Cardiac septum (tissue), 1 donor: ENCODE measurements at places on chromosomes 12 and 14. TPM values are rescaled to one million over a fixed set of nuclear protein-coding genes. Genes with fewer than 3 reads are reported as not detected.

GRCh38 chr14:78383060-78383459 is 212.9 kb downstream of the NRXN3 start:
- DNase-seq, result no peak

- peak; percentile 95 for DNase-seq
These were observed at the start of gene LARP4 for GRCh38 chr12:50400638-50401499. Gene LARP4, plus strand, starts transcription at chr12:50400885. Its CDS starts 126 bp downstream, at chr12:50401011.

- no peak for DNase-seq
These were observed 158.7 kb downstream of the METTL25 start for GRCh38 chr12:82517027-82517426.

DNA sequence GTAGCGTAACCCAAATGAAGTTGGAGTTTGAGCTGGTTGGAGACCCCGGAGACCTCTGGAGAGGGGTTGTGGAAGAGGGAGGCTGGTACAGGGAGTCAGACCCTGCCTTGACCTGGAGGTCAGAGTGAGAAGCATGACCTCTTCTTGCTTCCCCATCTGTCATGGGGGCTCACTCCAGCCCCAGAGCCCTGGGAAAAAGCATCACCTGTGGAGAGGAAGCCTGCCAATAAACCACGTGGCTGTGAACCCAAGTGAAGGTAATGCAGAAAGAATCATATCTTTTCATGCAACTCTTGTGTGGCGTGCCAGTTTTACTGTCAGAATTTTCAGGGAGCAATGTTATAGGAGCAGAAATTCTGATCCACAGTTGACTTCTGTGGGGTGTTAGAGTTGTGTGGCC is 178.5 kb upstream of the PRICKLE1 start:
- DNase-seq, result no peak

GRCh38 chr12:105318651-105319483 is 11.6 kb upstream of the C12orf75 start:
- no peak for DNase-seq

- DNase-seq, result no peak
These were observed 274.7 kb downstream of the ZFP36L1 start for GRCh38 chr14:68518166-68518565.

GRCh38 chr12:26001530-26001929 is 43.0 kb downstream of the RASSF8 start:
- no peak for DNase-seq

- no peak for DNase-seq
These were observed 8.1 kb upstream of the CMAS start for GRCh38 chr12:22037947-22038346.

GRCh38 chr14:103854017-103854808 is 6.8 kb upstream of the PPP1R13B start:
- no peak for DNase-seq

DNA sequence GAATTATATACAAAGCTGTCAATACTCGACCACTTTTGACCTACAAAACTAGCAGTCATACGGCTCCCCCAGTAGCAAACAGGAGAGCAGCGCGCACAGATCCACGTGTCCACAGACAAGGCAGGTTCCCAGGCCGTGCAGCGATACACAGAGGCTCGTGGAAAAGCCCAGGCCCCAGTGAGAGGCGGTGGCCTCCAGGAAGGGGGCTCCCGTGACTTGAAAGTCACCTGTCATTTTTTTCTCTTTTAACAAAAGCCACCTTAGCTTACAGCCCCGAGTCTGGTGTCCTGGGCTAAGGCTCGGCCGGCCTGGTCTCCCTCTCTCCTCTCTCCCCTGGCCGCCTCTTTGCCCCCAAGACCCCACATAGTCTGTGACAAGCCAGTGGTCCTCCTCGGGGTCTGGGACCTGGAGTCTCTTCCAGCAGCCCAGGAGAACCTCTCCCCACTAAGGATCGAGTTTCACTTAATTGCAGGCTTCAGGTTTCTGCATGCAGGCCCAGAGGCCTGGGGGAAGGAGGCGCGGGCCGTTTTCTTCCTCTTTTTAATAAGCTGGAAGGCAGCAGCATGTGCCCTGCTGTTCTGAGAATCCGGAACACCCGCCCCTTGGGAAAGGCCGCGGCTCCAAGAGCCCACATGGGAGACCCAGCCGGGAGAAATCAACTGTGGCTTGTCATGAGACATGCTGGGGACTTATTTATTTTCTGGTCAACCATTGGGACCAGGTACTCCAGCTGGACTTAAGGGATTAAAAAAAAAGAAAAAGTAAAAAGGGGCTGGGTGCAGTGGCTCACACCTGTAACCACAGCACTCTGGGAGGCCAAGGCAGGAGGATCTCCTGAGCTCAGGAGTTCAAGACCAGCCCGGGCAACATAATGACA is 15.9 kb downstream of the NCOR2 start:
- peak; percentile 86 for DNase-seq

DNA sequence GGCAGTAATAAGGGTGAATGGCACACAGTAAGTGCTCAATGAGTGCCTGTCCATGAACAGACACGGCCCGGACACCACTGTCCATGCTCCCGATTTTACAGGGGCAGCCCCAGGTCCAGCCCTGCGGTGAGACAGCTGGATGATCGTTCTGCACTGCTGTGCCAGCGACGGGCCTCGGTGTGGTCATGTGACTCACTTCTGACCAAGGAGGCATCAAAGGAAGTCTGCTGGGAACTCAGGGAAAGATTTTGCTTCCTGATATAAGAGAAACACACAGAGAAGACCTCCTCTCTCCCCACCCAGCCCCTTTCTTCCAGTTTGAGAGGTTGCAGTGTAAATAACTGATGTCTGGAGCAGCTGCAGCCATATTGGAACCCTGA is 126.6 kb downstream of the SCARB1 start:
- no peak for DNase-seq

GRCh38 chr12:11734580-11735180 is 85.2 kb downstream of the ETV6 start:
- no peak for DNase-seq

GRCh38 chr14:102751088-102751487 is 26.2 kb upstream of the TRAF3 start:
- DNase-seq, result no peak

DNA sequence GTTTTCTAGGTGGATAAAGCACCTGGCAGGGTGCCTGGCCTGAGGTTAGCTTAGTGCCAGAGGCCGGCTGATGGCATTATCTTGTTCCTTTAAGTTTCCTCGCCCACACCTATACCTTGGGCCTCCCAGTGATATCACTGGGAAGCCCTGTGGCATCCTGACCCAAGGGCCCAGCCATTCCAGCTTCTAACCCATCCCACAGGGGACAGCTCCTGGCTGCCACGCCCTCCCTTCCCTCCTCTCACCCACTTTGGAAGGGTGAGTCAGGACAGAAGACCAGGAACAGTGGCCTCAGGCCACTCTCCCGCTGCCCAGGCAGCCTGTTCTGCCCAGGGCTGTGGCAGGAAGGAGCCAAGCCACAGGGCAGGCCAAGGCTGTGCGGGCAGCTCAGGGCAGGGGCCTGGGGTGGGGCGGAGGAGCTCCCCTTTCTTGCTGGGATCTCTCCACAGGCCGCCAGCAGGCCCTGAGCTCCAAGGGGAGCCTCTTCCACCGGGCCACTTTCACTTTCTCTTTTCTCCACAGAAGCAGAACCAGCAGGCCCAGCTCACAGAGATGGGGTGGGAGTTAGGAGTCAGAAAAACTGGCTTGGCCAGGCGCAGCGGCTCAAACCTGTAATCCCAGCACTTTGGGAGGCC is 75.1 kb downstream of the IRF2BPL start:
- peak; percentile 89 for DNase-seq

- no peak for DNase-seq
These were observed 230.2 kb downstream of the VRK1 start for GRCh38 chr14:97027256-97027999.

HSPB8 gene
- total RNA-seq, result 529 TPM

CMAS gene
- total RNA-seq, result 39.3 TPM
